ENCODE measurements at places on chromosomes 11 and 22. TPM values are rescaled to one million over a fixed set of nuclear protein-coding genes. Genes with fewer than 3 reads are reported as not detected.

Gene SYT12
- total RNA-seq: 3.5 TPM

Gene AMOTL1
- 46.4 TPM for total RNA-seq

Gene TMEM135
- 24.9 TPM for total RNA-seq

Gene KRTAP5-8
- total RNA-seq: not detected

Gene GAL3ST1
- 10.3 TPM for total RNA-seq

Gene ANO1
- 2.6 TPM for total RNA-seq

Gene MOGAT2
- total RNA-seq: not detected

Gene MB
- total RNA-seq: 0.50 TPM

Gene APOL3
- 5.5 TPM for total RNA-seq

Gene ANGPTL5
- 1.9 TPM for total RNA-seq

Gene OR51E1
- 0.40 TPM for total RNA-seq

Gene SPON1
- total RNA-seq: 87.4 TPM

Gene DNAJB7
- not detected for total RNA-seq

Gene LRRC55
- 14.8 TPM for total RNA-seq

Gene GLYATL1
- 1.4 TPM for total RNA-seq

Gene HEPN1
- not detected for total RNA-seq

Gene SYCE3
- total RNA-seq: 0.66 TPM

Gene MS4A6A
- total RNA-seq: 36.4 TPM

Gene OR5A1
- not detected for total RNA-seq

Gene OR52A1
- not detected for total RNA-seq

Data from spinal cord (tissue), 10 donors.